ENCODE measurements at places on chromosomes 2 and 18. TPM values are rescaled to one million over a fixed set of nuclear protein-coding genes. Genes with fewer than 3 reads are reported as not detected.

The GNAL gene
- 0.27 TPM for total RNA-seq

The TCF4 gene
- 127 TPM for total RNA-seq

The LCT gene
- total RNA-seq = 0.27 TPM

The CD28 gene
- 0.27 TPM for total RNA-seq

The RAD51AP2 gene
- total RNA-seq = not detected

The RFX8 gene
- 0.81 TPM for total RNA-seq

The UGT1A3 gene
- not detected for total RNA-seq

The TMEM37 gene
- not detected for total RNA-seq

The M1AP gene
- 0.54 TPM for total RNA-seq

DNA sequence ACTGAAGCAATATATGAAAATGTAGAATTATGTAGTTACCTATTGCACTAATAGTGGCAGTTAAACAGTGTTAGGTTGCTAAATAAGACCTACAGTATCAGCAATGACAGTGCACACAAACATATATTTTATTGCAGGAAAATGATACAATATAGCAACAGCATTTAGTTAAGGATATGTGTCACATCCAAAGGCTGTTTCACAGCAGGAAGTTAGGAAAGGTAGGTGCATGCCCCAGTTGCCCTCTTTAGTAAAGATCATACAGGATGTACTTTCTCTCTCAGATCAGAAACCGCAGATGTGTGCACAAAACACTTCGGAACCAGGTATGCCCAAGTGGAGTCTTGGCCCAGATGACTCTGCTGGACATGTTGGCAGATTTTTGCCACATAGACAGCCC is 444.1 kb downstream of the XIRP2 start:
- DNase-seq = no peak

- no peak for DNase-seq
Observed at GRCh38 chr2:73993376-73993775, 8.7 kb downstream of the TET3 start.

DNA sequence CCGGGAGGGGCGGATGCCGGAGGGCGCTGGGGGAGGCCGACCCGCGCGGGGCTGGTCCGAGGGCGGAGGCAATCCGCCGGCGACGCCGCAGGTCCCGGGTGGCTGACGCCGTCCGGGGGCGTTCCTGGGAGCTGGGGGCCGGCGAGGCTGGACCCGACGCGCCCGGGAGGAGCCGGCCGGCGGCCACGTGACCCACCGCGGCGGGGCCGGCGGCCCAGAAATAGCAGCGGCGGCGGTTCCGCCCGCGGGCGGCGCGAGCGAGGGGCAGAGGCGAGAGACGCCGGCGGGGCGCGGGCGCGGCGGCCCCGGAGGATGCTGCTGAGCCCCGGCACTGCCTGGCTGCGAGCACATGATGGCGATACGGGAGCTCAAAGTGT is at the start of gene RAB31:
RAB31 (plus strand) TSS at position 245 of the 377 bp plus-strand sequence; CDS start at position 350, 105 bp downstream.
- no peak for DNase-seq

GRCh38 chr2:64639691-64640090 is 14.0 kb downstream of the SERTAD2 start:
- DNase-seq = no peak

DNA sequence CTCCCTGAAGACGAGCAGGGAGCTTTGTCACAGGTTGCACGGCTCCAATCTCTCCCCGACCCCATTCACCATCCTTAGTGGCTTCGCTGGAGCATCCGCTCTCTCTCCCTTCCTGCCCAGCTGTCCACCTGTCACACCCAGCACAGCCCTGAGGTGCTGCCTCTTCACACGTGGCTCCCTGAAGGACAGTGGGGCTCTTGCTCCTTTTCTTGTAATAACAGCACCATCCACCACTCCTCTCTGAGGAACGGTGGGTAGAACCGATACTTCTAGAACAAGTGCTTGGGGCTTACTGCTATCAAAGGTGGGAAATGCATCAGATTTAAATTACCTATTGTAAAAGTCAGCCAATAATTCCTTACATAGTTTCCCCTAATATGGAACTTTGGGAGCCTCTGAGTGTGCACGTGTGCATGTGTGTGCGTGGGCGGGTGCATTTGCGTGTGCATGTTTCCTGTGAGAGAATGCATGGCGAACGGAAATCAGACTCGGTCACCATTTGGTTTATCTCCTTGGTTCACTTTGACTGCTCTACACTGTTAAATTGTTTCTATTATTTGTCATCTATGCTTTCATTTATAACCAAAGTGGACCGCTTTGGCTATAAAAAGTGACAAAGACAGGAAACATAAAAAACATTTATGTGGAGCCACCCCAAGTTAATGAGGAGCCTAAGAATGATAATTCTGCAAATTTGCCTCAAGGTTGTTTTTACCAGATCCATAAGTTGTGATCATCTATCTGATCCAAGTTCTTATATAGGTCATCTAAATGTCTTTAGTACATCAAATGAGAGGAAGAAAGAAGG is 39.1 kb downstream of the KLHL29 start:
- no peak for DNase-seq

- no peak for DNase-seq
Observed at GRCh38 chr2:60849187-60849586, 32.2 kb upstream of the REL start.

DNA sequence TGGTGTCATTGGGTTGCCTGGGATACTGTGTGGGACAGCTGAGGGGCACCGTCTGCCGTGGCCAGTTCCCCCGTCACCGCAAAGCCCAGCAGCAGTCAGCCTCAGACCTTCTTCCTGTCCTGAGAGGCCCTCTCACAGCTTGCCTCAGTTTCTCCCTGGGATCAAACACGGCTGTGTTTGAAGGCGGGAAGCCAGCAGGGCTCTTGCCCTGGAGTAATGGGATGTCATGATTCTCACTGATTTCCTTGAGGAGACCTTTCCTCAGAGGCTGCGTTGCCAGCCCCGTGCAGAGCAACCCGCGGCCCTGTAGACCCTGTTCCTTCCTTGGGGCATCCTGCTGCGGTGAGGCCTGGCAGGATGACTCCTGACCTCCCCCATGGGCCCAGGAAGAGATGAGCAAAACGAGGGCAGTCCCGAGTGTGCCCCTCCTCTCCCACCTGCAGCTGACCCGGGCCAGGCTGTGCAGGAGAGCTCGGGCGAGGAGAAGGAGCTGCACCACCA is 13.9 kb upstream of the NFATC1 start:
- DNase-seq = no peak

GRCh38 chr2:95281071-95281470 is 6.8 kb downstream of the PROM2 start:
- DNase-seq = no peak

GRCh38 chr2:202161151-202161835 is 77.1 kb downstream of the SUMO1 start:
- no peak for DNase-seq

- no peak for DNase-seq
Observed at GRCh38 chr2:80364524-80365212, 60.1 kb upstream of the LRRTM1 start.

DNA sequence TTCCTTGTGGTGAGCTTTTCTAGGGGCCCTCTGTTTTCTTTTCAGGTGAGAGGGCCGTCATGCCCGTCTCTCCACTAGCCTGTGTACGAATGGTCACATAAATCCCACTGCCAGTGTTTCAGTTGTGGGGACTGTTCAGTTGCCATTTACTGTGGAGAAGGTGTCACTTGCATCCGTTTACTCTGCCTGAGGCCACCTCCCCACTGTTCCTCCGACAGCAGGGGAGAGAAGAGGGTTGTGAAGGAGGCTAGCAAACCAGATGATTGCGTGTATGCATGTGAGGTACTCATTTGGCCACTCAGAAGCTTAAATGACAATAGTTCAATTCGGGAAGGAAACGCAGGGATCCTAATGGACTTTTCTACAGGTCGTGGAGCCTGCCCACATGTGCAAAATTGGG is 3.3 kb downstream of the MTCL1 start:
- no peak for DNase-seq

- DNase-seq = no peak
Observed at GRCh38 chr2:71849607-71850305, 297.9 kb downstream of the CYP26B1 start.

- DNase-seq = no peak
Observed at GRCh38 chr2:238286551-238286950, 1.9 kb downstream of the PER2 start.

DNA sequence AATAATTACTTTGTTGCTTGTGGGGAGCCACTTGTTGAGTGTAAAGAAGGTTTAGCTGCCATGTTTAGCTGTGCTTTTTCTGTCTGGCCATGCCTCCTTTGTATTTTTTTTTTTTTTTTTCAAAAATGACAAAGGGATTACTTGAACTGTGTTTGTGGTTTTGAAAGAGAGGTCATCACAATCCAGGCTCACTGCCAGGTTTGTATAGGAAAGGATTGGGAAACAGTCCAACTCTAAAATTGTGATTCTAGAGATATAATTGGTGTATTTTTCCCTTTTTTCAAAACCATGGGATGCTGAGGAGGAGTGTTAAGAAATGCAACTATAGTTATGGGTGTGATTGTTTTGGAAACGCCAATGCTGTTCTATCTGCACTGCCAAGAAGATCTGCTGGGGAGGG is 4.3 kb downstream of the ITPRIPL1 start:
- no peak for DNase-seq

DNA sequence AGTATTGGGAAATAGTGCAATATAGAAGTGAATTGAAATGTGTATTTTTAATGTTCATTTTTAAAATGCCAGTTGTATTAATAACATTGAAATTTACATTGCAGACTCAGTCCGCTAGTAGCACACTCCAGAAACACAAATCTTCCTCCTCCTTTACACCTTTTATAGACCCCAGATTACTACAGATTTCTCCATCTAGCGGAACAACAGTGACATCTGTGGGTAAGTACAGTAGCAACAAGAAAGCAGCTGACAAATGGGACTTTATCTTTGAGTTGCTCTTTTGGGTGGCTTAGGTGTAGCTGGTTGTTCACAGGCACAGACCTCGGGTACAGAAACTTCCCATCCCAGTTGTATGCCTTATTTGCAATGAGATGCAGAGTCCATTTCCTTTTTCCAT is 118.2 kb upstream of the IL1R2 start:
- peak; percentile 44 for DNase-seq

GRCh38 chr2:20205915-20206524 is 18.9 kb downstream of the SDC1 start:
- DNase-seq = no peak

DNA sequence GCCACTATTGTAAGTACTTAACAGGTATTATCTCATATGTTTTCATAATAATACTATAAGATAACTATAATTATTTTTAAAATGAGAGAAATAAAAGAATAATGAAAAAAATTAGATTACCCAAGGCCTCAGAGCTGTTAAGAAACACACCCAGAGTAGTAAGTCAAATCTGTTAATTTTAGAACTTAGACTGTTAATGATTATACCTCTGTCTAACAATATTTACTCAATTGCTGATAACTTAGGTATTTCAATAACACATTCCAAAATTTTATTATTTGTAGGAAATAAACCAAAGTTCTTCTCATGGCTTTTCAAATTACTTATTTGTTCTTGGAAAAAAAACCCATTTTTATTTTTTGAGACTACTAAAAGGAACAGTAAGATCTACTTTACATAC is 227.5 kb upstream of the KCNH7 start:
- DNase-seq = no peak

DNA sequence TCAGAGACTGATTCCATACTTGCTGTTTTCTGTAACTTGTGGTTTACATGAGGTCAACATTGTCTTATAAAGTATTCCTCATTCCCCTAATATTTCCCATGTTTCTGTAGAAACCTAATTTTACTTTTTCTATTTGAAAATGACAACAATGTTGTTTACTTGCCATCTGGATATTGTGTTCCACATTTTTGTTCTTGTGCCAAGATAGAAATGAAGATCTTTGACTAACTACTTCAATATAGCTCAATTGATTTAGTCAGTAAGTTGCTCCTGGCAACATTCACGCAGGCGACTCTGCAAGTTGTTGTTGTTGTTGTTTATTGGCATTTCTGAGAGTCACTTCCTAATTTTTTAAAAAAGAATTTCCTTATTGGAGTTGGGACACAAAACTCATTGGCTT is 69.5 kb downstream of the CAVIN2 start:
- no peak for DNase-seq

GRCh38 chr2:234533626-234534025 is 36.7 kb upstream of the ARL4C start:
- DNase-seq = no peak

- DNase-seq = no peak
Observed at GRCh38 chr2:10195278-10196109, 73.0 kb downstream of the RRM2 start.

DNA sequence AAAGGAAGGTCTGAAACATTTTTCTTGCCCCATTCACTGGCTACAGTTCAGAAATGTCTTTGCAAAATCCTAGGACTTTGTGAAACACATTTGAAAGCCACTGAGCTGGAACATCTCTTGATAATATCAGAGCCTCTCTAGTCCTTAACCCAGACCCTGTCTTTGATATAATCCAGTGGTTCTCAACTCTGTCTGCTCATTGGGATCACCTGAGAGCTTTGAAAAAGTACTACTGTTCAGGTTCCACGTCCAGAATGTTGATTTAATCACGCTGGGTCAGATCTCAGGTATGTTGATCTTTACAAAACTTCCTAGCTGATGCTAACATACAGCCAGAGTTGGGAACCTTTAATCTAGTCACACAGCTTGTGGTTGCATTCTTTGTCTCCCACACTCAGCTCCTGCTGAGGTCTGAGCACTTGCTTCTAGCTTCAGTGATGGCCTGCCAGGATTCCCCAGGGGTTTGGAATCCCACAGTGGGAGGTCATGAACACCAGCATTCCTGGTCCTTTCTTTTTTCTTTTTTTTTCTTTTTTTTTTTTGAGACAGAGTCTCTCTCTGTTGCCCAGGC is 262.7 kb downstream of the SETBP1 start:
- DNase-seq = no peak

DNA sequence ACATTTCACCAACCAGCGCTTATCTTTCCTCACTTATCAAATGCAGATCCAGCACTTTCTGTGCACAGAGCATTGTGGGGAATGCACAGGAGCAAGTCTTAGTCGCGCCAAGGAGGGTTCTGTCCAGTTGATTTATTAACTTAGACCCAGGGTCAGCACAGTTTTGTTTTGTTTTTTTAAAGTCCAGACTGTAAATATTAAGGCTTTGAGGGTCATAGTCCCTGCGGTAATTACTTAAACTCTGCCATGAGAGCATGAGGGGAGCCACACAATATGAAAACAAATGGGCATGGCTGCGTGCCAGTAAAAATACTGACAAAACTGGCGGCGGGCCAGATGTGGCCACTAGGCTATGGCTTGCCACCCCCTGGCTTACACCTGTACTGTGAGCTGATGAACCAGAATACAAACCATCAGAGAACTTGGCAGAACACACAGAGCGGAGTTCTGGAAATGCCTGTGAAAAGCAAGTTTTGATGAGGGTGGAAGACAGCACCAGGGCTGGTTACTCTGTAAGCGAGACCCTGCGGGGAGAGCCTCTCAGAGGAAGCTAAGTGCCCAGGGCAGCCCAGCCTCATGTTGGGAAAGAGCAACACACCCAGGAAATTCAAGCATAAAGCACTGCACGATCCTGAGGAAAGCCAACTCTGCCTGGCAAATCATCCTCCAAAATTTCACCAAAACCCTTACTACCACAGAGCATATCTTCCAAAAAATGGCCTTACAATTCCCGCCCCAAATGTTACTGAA is 43.6 kb downstream of the L3MBTL4 start:
- DNase-seq = no peak

Data from hematopoietic multipotent progenitor cell (in vitro differentiated cells).